Foreskin keratinocyte (primary cell): ENCODE measurements at places on chromosomes 2 and 18. TPM values are rescaled to one million over a fixed set of nuclear protein-coding genes. Genes with fewer than 3 reads are reported as not detected.

The C2orf66 gene
- 0.14 TPM in 2 replicates for total RNA-seq

The DPYSL5 gene
- total RNA-seq = not detected in 2 replicates

The ANKRD36C gene
- total RNA-seq = 13.5 and 15.1 TPM in 2 replicates

The ANTXR1 gene
- total RNA-seq = 30.3 and 31.0 TPM in 2 replicates

The AP1S3 gene
- 19.2 and 30.9 TPM in 2 replicates for total RNA-seq

The TMEM37 gene
- 0.21 TPM in 1 of 2 replicates, not detected in the other for total RNA-seq

The TRAPPC8 gene
- total RNA-seq = 28.3 and 29.5 TPM in 2 replicates

The TUBA3E gene
- total RNA-seq = not detected in 2 replicates

The AQP12A gene
- total RNA-seq = not detected in 2 replicates

The TMEM247 gene
- total RNA-seq = not detected in 2 replicates

The SLC9A4 gene
- not detected in 2 replicates for total RNA-seq

The ARHGAP25 gene
- total RNA-seq = 17.5 and 19.6 TPM in 2 replicates

The AMER3 gene
- total RNA-seq = not detected in 2 replicates

The TRIM43 gene
- not detected in 2 replicates for total RNA-seq

The CDH19 gene
- total RNA-seq = not detected in 2 replicates

The CHST9 gene
- total RNA-seq = 0.04 TPM in 1 of 2 replicates, not detected in the other

The CHPF gene
- total RNA-seq = 93.1 and 105 TPM in 2 replicates

The KLHL29 gene
- total RNA-seq = 6.3 and 6.4 TPM in 2 replicates

The SLC4A3 gene
- 14.4 and 17.1 TPM in 2 replicates for total RNA-seq

The WNT10A gene
- 2.8 and 3.5 TPM in 2 replicates for total RNA-seq

The APCDD1 gene
- total RNA-seq = 2.8 and 5.6 TPM in 2 replicates

The CCDC68 gene
- total RNA-seq = 3.9 and 4.0 TPM in 2 replicates

The MLPH gene
- total RNA-seq = 0.63 and 0.65 TPM in 2 replicates

The NOSTRIN gene
- total RNA-seq = not detected in 2 replicates

The ZAP70 gene
- total RNA-seq = not detected in 2 replicates

The CIB4 gene
- total RNA-seq = not detected in 2 replicates
